ENCODE measurements at places on chromosomes 2 and 18. TPM values are rescaled to one million over a fixed set of nuclear protein-coding genes. Genes with fewer than 3 reads are reported as not detected.

- H3K4me3 ChIP-seq = no peak overlapping the region
- peaks cover 23% of the 10 kb centered on the region for H3K4me1 ChIP-seq
- H3K36me3 ChIP-seq = peaks cover 10% of the 10 kb centered on the region
- H3K27ac ChIP-seq = no peak overlapping the region
- no peak for DNase-seq
Measured at GRCh38 chr2:20207051-20207450, 17.9 kb downstream of the SDC1 start.

Gene ANKRD30B
- not detected for total RNA-seq

Gene NT5C1B
- total RNA-seq = not detected

Gene ADD2
- total RNA-seq = 1.3 TPM

Gene MAP3K19
- not detected for total RNA-seq

DNA sequence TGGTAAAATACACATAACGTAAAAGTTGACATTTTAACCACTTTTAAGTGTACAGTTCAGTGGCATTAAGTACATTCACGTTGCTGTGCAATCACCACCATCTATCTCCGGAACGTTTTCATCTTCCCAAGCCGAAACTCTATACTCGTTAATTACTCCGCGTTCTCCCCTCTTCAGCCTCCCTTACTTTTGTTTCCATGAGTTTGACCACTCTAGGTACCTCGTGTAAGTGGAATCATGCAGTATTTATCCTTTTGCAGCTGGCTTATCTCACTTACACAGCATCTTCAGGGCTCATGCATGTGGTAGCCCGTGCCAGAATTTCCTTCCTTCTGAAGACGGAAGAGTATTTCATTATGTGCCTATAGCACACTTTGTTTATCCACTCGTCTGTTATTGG is 225.2 kb downstream of the SLC4A3 start:
- no peak overlapping the region for H3K27ac ChIP-seq
- peaks cover 14% of the 10 kb centered on the region for H3K4me1 ChIP-seq
- no peak overlapping the region for H3K4me3 ChIP-seq

Gene IDH1
- 87.7 TPM for total RNA-seq

- no peak overlapping the region for H3K27ac ChIP-seq
- no peaks in the 10 kb centered on the region for H3K36me3 ChIP-seq
- no peak for DNase-seq
- H3K4me1 ChIP-seq = peaks cover 2% of the 10 kb centered on the region
- no peaks in the 10 kb centered on the region for H3K27me3 ChIP-seq
- H3K4me3 ChIP-seq = no peak overlapping the region
Measured at GRCh38 chr2:207630491-207630890, 5.3 kb upstream of the METTL21A start.

Gene SCN7A
- 2.2 TPM for total RNA-seq

GRCh38 chr2:177235855-177236437 is 23.4 kb downstream of the HNRNPA3 start:
- peaks cover 30% of the 10 kb centered on the region for H3K36me3 ChIP-seq
- peak overlapping the region; percentile 32 for H3K27ac ChIP-seq
- no peak overlapping the region for H3K4me3 ChIP-seq
- DNase-seq = no peak
- peaks cover 35% of the 10 kb centered on the region for H3K4me1 ChIP-seq

DNA sequence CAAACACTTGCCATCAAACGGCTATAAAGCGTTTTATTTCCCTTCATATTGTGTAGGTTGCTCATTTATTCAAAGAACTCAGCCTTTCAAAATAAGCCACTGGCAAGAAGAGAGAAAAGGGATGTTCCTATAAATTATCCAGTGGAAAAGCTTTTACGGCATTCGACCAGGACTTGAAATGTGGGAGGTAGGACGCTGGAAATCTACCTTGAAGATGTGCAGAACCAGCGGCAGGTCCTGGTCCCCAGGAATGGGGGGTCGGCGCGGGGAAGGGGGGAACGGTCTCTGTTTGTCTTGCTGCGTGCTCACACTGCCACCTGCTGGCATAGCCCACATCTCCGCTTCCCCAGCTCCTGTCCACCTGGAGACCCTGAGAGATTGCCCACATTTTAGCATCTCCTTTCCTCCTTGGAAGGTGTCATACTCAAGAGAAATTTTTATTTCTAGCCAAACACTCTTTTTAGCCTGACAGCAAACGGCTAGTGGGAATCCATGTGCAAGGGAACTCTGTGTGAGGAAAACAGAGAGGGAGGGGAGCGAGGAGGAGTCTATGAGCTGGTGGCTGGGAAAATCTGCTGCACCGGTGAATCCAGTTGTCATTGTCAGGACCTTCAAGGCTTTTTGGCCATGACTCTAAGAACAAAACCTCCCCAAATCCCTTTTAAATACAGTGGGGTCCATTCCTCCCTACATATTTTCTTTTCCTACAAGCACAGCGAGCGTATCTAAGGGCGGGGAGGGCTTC is 349.0 kb upstream of the PKDCC start:
- peak overlapping the region; percentile 44 for H3K4me3 ChIP-seq
- no peaks in the 10 kb centered on the region for H3K36me3 ChIP-seq
- peaks cover 7% of the 10 kb centered on the region for H3K27me3 ChIP-seq
- peaks cover 27% of the 10 kb centered on the region for H3K4me1 ChIP-seq

Gene HNMT
- 18.8 TPM for total RNA-seq

Gene TMEM247
- not detected for total RNA-seq

DNA sequence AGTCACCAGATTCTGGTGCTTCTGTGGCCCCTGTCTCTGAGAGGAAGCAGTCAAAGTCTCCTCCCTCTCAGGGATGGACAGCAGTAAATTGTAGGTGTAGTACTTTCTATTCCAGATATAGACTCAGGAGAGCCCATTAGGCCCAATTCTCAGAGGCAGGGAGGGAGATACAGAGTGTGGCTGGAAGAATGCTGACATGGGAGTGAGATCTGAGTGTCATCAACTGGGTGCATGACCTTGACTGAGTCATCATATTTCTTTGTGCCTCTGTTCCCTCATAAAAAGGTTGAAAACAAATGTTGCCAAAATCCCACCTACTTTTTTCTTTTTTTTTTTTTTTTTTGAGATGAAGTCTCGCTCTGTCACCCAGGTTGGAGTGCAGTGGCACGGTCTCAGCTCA is 506.1 kb downstream of the BCL11A start:
- H3K4me1 ChIP-seq = no peaks in the 10 kb centered on the region
- no peaks in the 10 kb centered on the region for H3K27me3 ChIP-seq
- DNase-seq = no peak
- H3K36me3 ChIP-seq = no peaks in the 10 kb centered on the region
- no peak overlapping the region for H3K4me3 ChIP-seq
- no peak overlapping the region for H3K27ac ChIP-seq

Gene TRIM43
- total RNA-seq = not detected

GRCh38 chr2:215885536-215885935 is 127.8 kb downstream of the MREG start:
- no peak overlapping the region for H3K4me3 ChIP-seq
- peaks cover 53% of the 10 kb centered on the region for H3K4me1 ChIP-seq
- no peak for DNase-seq

GRCh38 chr18:13522256-13522655 is 204.1 kb downstream of the FAM210A start:
- no peaks in the 10 kb centered on the region for H3K27me3 ChIP-seq
- H3K4me1 ChIP-seq = no peaks in the 10 kb centered on the region
- no peak for DNase-seq
- peaks cover 9% of the 10 kb centered on the region for H3K36me3 ChIP-seq
- no peak overlapping the region for H3K4me3 ChIP-seq

DNA sequence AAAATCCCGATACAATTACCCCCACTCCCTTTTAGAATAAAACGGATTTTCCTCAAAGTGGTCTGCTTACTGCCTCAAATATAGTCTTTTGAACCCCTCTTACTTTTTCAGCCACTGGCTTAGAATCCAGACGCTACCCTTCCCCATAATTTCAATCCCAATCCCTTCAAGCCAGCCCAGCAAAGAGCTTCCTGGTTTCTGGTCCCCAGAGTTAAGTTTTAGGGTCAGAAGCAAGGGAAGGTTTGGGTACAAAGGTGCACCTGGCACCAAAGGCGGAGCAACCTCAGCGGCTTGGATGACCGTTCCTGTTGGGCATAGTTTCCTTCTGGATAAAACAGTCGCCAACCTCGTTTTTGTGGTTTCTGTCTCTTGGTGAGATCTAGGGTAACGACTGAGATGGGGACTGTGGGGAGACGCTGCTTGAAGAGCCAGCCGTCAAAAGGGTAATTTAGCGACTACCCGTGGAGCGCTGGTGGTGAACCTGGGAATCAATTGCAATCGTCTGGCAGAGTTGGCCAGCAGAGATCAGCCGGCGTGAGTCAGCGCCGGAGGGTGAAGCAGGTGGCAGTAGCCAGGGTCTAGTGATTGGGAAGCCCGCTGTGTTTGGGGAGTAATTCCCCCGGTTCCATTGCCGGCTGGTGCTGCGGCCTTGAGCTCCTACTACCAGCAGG is 1.6 kb downstream of the FEV start:
- H3K4me3 ChIP-seq = no peak overlapping the region
- no peak overlapping the region for H3K27ac ChIP-seq
- peaks cover 92% of the 10 kb centered on the region for H3K27me3 ChIP-seq
- no peaks in the 10 kb centered on the region for H3K36me3 ChIP-seq
- peaks cover 32% of the 10 kb centered on the region for H3K4me1 ChIP-seq

DNA sequence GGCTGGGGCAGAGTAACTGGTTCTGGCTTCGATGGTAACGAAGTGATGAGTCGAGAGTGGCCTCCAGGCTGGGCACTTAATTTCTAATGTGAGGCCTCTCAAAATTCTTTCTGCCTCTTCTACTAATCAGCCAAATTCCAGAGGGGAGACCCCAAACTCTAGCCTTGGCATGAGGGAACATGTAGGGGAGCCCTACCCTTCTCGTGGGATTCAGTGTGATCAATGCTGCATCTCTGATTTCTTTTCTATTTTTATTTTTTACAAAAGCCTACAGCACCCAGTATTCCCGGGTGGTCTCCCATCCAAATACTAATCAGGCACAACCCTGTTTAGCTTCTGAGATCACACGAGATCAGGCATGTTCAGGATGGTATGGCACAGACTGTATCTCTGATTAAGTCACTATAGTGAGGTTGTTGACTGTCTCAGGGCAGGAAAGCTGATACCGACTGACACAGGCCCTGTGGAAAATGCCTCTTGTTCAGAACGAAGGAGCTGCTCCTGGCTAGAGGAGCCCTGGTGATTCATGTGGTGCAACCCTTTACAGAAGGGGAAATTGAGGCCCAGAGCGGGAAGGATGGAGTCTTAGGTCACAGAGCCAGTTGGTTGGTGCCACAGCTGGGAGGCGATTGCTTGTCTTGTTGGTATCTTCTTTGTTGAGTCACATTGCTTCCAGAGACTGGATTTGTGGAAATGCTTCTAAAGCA is 126.3 kb upstream of the HS6ST1 start:
- peaks cover 33% of the 10 kb centered on the region for H3K4me1 ChIP-seq
- H3K36me3 ChIP-seq = no peaks in the 10 kb centered on the region
- no peak overlapping the region for H3K4me3 ChIP-seq
- DNase-seq = no peak

DNA sequence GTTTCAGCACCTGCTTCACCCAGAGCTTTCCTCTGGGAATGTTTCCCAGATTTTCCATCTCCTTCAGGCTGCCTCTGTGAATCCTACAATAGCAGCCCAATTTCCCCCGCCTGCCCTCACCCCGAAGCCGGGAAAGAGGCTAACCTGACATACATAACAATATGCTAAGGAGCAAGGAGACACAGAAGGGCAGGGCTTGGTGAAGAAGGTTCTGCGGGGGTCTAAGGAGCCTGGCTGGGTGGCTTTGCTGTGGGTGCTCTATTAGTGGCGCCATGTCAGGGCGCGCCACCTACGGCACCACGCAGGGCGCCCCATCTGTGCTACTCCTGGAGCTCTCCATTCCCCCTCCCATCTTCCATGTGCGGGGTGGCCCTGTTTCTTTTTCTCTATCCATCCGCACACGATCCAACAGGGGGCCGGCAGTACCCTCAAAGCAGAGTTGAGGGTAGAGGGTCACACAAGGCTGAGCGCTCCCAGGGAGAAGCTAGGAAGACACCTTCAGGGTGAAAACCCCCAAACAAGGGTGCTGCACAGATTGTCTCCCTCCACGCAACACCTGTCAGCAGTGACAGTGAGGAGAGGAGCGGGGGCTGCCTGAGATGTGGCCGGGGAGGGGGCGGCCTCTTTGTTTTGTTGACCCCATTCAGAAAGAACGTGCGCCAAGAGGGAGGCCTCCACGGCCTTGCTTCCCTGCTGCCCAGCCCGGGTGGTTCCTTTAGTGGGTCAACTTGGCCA is 101.4 kb downstream of the PDCL3 start:
- H3K27ac ChIP-seq = no peak overlapping the region
- H3K4me3 ChIP-seq = no peak overlapping the region
- H3K27me3 ChIP-seq = peaks cover 21% of the 10 kb centered on the region

Gene CAVIN2
- 0.80 TPM for total RNA-seq

Gene LHCGR
- total RNA-seq = not detected

DNA sequence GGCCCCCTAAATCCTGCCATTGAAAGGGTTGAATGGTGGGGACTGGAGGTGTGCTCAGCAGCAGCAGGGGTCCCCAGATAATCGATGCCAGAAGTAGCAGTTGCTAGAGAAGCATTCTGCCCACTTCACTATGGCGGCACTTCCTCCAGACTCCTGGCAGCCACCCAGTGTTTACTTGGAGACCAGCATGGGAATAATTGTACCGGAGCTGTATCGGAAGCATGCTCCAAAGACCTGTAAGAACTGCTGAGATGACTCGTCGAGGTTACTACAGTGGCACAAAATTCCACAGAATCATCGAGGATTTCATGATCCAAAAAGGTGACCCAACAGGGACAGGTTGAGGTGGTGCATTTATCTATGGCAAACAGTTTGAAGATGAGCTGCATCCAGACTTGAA is 11.0 kb upstream of the GAREM2 start:
- H3K36me3 ChIP-seq = no peaks in the 10 kb centered on the region
- no peak overlapping the region for H3K27ac ChIP-seq
- no peak for DNase-seq
- H3K4me1 ChIP-seq = no peaks in the 10 kb centered on the region
- H3K4me3 ChIP-seq = no peak overlapping the region

GRCh38 chr2:191315365-191315752 is 70.2 kb downstream of the MYO1B start:
- H3K36me3 ChIP-seq = no peaks in the 10 kb centered on the region
- no peak overlapping the region for H3K27ac ChIP-seq
- peaks cover 37% of the 10 kb centered on the region for H3K4me1 ChIP-seq
- no peak overlapping the region for H3K4me3 ChIP-seq

Gene MC4R
- not detected for total RNA-seq

DNA sequence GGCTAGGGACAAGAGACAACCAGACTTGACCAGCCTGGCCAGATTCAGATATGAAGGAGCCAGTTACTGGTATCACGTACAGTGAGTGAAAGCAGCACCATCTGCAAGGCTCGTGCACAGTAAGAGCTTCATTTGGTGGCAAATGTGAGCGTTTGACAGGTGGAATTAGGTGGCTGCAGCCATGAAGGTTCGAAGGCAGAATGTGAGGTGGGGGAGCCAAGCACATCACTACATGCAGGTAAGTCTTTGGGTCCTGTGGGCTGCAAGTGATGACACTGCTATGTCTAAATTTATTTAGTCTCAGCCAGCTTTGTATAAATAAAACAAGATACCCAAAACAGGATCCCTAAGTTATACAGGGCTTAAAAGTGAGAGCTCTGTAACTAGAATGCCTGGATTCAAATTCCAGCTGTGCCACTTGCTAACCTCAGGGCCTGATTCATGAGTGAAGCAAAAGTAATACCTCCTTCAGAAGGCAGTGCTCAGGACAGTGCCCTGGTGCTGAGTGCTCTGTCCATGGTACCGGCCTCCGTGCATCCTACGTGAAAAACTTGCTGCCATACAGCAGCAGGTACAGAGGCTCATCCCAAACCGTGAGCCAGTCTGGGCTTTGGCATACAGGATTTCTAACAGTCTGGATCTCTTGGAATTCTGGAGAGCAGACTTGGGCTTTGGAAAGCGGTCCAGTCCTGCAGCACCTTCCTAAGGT is 18.6 kb downstream of the DDX18 start:
- H3K4me3 ChIP-seq = no peak overlapping the region
- H3K4me1 ChIP-seq = peaks cover 2% of the 10 kb centered on the region
- peaks cover 5% of the 10 kb centered on the region for H3K27me3 ChIP-seq
- H3K36me3 ChIP-seq = peaks cover 33% of the 10 kb centered on the region
- peak; percentile 54 for DNase-seq
- no peak overlapping the region for H3K27ac ChIP-seq
